ENCODE measurements at places on chromosomes 1 and 21.

GRCh38 chr1:183872403-183872802 lies 67.5 kb downstream of the RGL1 start:
- no peak for DNase-seq

- DNase-seq: no peak
Measured at GRCh38 chr1:114315631-114316030, 162.0 kb upstream of the SYT6 start.

DNA sequence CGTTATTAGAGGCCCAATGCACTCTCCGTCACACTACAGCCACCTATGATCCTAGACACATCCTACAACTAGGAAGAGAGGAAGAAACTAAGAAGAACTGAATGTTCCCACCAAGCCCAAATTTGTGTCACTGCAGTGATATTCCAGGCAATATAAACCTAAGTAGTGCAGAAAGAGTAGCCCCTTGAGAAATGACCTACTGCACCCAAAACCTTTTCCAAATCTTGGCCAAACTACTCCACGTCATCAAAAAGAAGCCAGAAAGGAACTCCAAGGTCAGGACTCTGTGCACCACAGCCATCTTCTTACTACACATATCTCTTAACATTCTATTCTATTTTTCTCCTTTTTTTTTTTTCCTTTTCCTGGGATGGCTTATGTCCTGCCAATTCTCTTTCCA lies 60.2 kb downstream of the ADAMTS1 start:
- no peak for DNase-seq

DNA sequence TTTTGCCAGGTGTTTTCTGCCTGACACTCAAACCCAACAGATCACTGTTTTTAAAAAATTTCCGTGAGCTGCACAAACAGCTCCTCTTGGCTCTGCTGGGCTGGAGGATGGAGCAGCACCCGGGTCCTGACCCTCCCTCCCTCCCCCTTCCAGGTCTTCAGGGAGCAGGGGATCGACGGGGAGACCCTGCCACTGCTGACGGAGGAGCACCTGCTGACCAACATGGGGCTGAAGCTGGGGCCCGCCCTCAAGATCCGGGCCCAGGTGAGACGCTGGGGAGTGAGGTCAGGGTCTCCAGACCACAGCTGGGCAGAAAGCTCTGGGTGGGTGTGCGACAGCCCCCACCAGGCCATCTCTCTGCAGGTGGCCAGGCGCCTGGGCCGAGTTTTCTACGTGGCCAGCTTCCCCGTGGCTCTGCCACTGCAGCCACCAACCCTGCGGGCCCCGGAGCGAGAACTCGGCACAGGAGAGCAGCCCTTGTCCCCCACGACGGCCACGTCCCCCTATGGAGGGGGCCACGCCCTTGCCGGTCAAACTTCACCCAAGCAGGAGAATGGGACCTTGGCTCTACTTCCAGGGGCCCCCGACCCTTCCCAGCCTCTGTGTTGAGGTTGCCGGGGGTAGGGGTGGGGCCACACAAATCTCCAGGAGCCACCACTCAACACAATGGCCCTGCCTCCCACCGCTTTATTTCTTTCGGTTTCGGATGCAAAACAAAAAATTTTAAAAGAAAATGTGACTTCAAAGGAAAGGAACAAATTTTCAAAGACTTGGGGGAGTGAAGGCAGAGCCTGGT lies 15.3 kb downstream of the NOC2L start:
- DNase-seq: no peak

- DNase-seq: no peak
Measured at GRCh38 chr21:38980416-38981313, 174.9 kb downstream of the ETS2 start.

GRCh38 chr1:8112611-8113261 lies 86.6 kb upstream of the ERRFI1 start:
- no peak for DNase-seq

DNA sequence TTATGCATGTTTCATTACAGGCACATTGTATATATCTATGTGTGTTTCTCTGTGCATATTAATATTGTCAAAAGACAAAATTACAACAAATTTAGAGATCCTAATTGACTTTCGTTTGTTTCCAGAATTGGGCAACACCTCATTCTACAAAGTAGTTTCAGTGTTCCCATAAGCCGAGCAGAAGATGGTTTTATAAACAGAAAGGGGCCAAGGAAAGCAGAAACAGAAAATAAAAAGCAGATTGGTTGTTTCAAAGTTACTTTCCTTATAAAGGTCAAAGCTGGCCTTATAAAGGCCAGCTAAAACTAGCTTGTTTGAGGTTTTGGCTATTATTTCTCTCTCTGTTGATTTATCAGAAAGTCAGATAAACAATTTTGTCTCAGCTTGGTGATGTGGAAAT lies 116.2 kb upstream of the FGGY start:
- DNase-seq: no peak

DNA sequence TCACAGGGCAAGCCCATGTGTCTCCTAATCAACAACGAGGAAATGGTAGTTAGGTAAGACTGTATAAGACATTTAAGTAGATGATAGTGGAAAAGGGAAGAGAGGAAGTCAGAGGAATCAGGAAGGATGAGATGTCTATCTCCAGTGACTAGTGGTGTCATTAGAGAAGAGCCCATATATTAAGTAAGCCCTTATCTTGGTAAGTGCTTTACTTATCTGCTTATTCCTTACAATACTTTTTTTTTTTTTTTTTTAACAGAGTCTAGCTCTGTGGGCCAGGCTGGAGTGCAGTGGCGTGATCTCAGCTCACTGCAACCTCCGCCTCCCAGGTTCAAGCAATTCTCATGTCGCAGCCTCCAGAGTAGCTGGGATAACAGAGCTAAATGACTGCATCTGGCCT lies 29.5 kb downstream of the RNF11 start:
- DNase-seq: no peak

DNA sequence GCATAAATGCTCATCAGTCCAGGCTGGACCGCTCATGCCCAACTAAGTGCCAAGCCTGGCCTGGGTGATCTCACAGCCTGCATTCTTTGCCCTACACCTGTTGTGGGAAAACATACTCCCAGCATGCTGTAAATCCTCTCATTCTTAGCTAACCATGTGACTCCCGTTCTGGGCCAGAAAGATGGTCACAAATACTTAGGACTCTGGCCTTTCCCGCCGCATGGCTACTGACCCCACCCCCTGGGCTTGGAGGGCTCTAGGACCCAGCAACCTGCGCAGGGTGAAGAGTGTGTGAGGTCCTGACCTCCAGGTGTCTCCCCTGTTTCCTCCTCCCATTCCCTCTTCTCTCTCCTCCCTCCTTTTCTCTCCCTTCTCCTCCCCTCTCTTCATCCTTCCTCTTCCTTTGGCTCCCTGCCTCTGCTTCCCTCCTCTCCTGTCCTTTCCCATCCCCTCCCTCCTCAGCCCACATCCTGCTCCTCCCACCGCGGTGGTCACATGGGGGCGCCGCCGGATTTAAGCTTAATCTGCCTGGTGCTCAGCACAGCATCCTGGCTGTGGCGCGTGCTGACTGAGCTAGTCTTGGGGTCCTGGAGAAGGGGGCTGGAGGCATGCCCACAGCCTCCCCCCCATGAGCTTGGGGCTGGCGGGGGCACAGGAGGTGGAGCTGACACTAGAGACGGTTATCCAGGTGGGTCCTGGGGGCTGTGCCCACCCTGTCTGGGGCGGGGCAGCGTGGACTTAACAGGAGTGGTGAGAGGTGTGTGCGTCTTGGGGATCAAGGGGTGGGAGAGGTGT lies at the start of gene CROCC:
CROCC (plus strand) TSS at position 541 of the 795 bp plus-strand sequence; CDS start at position 629, 88 bp downstream.
- no peak for DNase-seq

All from AG08396 (cell line).